ENCODE measurements at places on chromosomes 16 and 17.

DNA sequence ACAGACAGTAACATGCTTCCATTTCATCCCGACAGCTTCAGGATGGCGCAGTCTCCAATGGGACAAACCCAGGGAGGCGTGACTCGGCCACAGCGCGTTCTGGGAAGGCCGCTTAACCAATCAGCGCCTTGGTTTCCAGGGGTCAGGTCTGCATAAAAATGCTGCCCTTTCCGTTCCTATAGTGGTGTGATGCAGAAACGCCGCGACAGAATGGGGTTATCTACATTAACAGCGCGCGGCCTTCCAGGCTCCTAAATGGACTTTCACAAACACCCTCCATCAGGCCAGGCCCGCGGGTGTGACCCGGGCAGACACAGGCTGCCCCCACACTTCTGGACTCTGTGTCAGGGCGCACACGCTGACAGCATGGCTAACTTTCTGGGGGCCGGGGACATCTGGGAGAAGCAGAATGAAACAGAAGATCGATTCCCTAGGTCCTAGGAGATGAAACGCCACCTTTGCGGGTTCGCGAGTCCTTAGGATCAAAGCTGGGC is 792 bp downstream of the TMEM231 start:
- peak; percentile 97 for DNase-seq

GRCh38 chr16:80984124-80984892 is 22.4 kb downstream of the CMC2 start:
- no peak for DNase-seq

GRCh38 chr16:1010251-1010650 is 28.7 kb downstream of the SOX8 start:
- DNase-seq = no peak

GRCh38 chr16:80500116-80500859 is 40.5 kb upstream of the DYNLRB2 start:
- DNase-seq = no peak

DNA sequence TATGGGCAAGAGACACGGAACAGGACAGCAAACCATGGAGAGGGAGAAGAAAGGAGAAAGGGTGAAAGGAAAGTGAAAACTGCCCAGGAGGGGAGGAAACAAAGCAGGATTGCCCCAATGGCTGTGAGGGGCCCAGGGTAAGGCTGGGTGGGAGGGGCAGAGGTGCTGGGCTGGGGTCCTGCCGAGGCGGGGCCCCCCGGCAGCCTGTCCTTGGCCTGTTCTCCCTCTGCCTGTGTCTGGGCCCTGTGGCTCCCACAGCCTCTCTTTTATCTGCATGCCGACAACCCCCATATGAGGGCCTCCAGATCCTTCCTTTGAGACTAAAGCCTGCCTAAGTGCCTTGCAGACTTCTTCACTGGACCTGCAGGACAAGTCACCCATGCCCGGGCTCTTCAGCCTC is 15.5 kb downstream of the ZNHIT3 start:
- no peak for DNase-seq

DNA sequence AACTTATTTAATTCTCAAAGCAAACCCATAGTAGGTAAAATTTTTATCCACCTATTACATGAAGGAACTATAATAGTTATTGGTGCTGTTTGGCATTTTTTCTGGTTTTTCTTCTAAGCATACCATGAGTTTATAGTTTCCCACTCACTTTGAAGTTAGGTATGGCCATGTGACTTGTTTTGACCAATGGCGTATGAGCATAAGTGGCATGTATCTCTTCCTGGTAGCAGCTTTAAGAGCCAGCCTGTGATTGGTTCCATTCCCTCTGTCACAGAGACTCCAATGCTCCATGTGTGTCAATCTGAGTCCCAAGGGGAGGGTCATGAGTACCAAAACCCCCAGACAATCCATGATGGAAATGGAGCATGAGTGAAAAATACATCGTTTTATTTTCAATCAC is 282.9 kb upstream of the N4BP1 start:
- DNase-seq = no peak

DNA sequence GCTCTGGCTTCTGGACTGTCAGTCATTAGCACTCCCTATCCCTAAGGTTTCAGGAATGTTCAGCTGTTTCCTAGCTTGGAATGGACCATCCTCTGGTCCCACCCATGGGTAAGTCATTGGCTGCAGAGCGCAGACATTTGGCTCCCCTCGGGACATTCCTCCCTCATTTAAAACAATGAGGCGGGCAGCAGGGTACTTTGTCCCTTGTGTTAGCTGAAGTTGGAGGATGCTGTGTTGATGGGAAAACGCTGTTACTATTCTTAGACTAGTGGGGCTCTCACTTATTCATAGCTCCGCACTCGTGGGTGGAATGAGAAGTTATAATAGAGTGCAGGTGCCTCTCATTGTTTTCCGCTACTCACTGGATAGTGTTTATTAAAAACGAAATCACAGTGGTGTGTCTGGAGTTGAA is 673.8 kb downstream of the WWOX start:
- no peak for DNase-seq

DNA sequence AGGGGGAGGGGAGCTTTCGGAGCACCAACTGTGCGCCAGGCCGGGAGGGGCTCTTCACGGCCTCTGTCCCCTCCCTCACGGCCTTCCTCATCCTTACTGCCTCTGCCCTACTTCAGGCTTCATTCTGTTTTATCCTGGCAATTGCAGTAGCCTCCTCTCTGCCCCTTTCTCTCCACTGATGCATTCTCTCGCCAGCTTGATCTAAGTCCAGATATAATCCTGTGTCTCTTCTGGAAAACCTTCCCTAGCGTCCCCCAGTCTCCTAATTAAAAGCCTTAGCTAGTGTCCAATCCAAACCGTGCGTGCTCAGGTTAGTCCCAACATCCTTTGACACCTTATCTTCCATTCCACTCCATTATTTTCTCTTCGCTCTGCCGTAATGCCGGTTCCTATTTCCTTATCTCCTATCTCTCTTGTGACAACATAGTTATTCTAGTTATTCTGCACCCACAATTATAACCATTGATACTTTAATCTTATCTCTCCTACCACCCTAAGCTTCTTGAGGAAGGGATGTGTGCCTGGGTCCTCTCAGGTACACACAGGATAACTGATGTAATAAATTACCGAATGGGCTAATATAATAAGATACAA is 869 bp downstream of the ZNF48 start:
- no peak for DNase-seq

GRCh38 chr16:73285436-73286201 is 237.7 kb upstream of the ZFHX3 start:
- DNase-seq = no peak

- no peak for DNase-seq
Measured at GRCh38 chr16:79265701-79266100, 334.8 kb downstream of the MAF start.

DNA sequence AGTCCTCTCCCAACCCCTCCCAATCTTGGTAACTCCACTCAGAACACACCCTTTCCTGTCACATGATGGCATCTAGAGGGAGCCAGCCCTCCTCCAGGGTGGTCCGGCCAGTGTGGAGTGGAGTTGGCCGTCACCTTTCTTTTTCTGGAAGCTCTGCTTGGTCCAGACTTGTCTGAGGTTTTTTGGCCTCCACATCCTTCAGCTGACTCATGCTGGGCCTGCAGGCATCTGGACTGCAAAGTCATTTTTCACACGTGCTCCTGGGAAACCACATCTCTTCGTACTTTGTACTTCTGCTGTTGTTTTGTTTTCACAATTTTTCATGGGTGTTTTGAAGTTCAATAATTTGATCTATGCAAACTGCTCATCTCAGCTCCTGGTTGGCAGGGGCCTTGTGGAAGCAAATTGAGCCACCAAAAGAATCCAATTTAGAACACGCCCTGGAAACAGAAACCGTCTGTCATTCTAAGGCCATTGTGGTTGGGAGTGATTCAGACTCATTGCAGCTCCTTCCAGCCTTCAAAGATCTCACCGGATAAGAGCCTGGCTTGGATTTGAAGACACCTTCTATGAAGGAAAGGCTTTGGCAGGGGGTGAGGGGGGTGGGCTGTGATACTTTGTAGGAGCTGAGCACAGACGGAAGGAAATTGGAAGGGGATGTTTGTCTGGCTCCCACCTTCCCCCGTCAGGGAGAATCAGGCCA is 42.4 kb upstream of the NF1 start:
- peak; percentile 97 for DNase-seq

GRCh38 chr17:63189930-63190329 is 223.9 kb downstream of the TANC2 start:
- DNase-seq = no peak

DNA sequence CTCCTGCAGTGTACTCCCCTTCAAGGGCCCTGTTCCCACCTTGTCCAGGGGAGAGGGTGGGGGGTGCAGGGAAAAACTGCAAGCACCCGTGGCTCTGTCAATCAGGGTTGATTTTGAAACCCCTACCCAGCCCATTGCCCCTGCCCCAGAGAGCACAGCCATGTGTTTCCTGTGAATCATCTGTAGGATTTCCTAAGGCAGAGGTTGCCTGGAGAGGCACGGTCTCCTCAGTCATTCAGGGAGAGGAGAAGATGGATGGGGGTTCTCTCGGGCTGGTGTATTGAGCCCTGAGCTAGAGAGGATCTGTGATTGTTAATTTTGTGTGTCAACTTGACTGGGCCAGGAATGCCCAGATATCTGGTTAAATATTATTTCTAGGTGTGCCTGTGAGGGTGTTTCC is 3.5 kb upstream of the AGRP start:
- peak; percentile 42 for DNase-seq

DNA sequence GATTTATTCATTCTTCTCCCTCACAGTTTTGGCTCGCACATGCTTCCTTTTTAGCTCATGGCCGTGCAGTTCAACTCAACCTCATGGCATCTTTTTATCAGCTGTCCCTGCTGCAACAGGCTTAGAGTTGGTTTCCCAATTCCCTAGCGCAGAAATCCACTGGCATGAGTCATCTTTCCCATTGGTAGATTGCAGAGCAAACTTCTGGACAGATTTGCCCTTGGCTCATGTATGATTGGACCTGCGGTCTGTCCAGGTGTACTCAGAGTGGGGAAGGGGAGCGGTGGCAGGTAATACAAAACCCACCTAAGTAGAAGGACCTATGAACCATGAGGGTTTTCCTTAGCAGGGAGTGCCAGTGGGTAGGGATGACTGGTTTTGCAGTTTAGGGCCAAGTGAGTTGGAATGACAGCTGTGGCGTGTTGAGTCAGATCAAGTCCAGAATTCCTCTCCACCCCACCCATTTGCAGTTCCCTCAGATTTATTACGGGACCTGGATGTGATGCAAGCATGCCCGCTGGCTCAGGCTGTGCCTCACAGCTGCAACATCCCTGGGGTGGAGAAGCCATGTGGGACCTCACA is 584.7 kb downstream of the WWOX start:
- DNase-seq = no peak

DNA sequence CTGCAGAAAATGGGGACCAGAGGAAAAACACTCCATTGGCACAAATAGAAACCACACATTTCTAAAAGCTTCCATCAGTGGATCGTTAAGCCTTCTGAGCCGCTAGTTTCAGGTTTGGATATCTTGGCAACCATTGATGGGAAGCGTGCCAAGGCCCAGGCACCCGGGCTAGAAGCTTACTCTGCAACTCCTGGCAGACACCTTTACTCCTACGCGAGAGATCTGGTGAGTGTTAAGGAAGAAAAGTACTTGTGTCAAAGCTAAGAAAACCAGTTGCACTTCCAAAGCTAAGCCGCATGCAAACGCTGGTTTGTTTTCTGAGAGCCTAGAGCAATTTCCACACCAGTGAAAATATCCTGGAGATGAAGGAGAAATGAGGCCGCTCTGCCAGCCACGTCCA is 472.4 kb downstream of the PMP22 start:
- no peak for DNase-seq

DNA sequence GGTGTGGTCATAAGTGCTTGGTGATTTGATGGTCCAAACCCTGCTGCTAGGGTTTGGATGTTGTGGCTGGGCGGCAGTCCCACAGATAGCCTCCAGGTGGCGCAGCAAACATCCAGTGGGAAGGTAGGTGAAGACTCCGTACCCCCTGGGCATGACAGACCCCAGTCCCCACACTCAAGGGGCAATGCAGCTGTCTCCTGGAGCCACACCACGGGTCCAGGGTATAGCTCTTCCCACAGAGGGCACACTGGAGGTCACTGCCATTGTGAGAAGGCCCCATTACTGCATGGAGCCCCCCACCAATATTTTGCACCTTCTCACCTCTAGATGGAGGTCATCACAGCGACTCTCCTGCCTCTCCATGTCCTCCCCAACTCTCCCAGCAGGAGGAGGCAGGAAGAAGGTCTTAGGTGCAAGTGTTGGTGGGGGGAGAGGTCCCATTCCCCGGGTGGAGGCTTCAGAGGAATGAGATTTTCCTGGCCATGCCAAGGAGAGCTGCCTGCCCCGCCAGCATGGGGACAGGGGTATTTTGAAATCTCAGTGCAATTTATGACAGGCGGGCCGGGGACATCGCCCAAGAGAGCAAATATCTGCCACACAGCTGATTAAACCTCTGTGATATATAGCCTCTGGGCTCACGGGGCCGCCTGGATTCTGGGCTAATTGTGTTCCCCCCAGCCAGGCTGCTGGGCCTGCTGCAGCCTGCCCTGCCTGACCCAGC is 17.1 kb upstream of the C17orf113 start:
- peak; percentile 65 for DNase-seq

- DNase-seq = no peak
Measured at GRCh38 chr17:28579526-28579925, 2.8 kb upstream of the ALDOC start.

- DNase-seq = peak; percentile 74
Measured at GRCh38 chr17:37650419-37651003, 7.3 kb upstream of the DDX52 start.

DNA sequence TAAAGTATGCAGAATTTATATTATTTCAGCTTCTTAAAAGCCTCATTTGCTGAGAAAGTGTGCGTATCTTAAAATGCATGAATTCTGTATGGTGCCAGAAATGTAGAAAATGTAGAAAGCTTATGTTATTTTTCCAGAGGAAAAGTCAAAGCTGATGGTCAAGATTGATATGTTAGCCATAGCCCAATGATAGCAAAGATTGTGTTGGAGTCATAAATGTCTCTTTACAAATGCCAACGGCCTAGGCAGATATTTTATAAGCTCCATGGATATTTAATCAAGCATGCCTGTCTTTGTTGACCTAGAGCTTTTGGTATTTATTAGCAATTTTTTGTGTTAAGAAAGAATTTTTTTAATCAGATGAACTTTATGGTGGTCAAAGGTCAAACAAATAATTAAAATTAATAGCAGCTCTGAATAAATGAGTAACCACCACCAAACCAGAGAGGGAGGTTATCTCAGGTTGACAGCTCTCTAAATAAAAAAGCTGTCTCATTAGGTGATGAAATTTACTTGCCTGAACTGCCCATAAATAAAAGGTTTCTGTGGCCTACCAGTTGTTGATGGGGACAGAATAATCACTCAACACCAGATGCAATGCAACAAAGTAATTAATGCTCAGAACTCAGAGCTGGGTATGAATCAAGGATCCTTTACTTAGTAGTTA is 28.5 kb downstream of the CLEC3A start:
- no peak for DNase-seq

GRCh38 chr17:82065638-82066303 is at the start of gene DUS1L:
TSS of gene DUS1L (minus strand) at chr17:82065804. CDS start at chr17:82065059, 745 bp downstream.
- peak; percentile 68 for DNase-seq

- peak; percentile 88 for DNase-seq
Measured at GRCh38 chr16:80806927-80807340, 2.5 kb upstream of the CDYL2 start.

GRCh38 chr16:67108931-67109406 is 772 bp upstream of the PHAF1 start:
- no peak for DNase-seq

GRCh38 chr17:58371300-58371950 is 19.4 kb upstream of the SUPT4H1 start:
- DNase-seq = no peak
